Stimulated activated CD4-positive, alpha-beta T cell treated with anti-CD3 and anti-CD28 coated beads, Interleukin-4, amount 100 ng/mL, for 48 hours (primary cell): ENCODE measurements at places on chromosomes 2 and 18.

GRCh38 chr18:75211953-75212750 lies 1.6 kb downstream of the TSHZ1 start:
- DNase-seq = no peak

DNA sequence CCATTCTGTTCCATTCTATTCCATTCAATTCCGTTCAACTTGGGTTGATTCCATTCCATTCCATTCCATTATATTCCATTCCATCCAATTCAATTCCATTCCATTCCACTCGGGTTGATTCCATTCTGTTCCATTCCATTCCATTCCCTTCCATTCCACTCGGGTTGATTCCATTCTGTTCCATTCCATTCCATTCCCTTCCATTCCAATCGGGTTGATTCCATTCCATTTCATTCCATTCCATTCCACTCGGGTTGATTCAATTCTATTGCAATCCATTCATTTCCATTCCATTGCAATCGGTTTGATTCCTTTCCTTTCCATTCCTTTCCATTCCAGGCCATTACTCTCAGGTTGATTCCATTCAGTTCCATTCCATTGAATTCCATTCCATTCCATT lies 1138.4 kb downstream of the RPIA start:
- no peak for DNase-seq

DNA sequence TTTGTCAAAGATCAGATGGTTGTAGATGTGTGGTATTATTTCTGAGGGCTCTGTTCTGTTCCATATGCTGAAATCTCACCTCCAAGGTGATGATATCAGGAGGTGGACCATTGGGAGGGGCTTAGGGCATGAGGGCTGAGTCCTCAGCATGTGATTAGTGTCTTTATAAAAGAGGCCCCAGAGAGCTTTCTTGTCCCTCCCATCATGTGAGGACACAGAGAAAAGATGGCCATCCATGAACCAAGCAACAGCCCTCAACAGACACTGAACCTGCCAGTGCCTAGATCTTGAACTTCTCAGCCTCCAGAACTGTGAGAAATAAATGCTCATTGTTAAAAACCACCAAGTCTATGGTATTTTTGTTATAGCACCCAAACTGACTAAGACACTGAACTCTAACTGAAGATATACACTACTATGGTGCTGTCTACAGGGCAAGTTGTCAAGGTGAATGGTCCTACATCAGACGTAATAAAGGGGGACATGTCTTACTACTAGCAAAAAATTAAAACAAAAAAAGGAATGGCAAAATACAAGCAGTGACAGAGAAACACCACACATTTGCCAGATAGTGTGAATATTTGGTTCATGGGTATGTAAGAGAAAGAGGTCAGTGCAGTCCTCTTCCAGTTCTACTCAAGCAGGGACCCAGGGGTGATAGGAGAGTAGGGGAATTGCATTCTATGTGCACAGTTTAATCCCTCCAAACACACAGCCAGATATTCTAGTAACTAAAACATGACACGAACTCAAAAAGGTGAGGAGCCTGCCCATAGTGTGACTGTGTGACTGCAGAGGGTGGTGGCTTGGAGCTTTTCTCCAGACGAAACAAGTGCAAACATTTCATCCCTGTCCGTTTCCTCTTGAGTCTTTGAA lies 164.4 kb upstream of the MYCN start:
- DNase-seq = no peak

DNA sequence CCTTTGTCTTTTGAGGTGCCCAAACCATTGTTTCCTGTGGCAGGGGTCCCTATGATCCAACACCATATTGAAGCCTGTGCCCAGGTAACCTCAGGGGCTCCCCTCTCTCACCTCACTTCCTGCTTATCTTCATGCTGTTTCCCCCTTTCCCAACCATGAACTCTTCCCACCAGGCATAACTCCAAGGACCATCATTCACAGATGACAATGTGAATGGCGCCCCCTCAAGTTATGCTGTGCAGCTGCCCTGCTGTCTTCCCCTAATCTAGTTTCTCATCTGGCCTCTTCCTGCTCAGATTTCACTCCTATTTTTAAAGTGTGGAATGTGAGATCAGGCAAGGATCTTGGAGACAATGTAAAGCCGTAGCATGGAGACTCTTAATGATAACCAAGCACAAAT lies 1.4 kb downstream of the GMPPA start:
- no peak for DNase-seq

GRCh38 chr18:45127405-45127804 lies 446.7 kb downstream of the SETBP1 start:
- DNase-seq = no peak

- no peak for DNase-seq
These were observed 496 bp downstream of the SUCLG1 start for GRCh38 chr2:84458551-84459017.

- no peak for DNase-seq
These were observed 46.8 kb downstream of the EPG5 start for GRCh38 chr18:45920367-45920766.

DNA sequence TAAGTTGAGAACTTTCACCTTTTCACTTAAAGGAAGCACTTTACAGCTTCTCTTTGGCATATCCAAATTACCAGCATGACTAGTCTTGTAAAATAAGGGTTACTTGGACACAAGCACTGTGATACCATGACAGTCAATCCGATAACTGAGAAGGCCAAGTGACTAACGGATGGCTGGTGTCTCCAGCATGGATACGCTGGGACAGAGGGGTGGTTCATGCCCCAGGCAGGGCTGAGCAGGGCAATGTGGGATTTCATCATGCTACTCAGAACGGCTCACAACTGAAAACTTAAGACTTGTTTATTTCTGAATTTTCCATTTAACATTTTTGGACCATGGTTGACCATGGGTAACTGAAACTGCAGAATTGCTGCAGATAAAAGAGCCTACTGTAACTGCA lies 43.1 kb upstream of the GPR155 start:
- DNase-seq = no peak

DNA sequence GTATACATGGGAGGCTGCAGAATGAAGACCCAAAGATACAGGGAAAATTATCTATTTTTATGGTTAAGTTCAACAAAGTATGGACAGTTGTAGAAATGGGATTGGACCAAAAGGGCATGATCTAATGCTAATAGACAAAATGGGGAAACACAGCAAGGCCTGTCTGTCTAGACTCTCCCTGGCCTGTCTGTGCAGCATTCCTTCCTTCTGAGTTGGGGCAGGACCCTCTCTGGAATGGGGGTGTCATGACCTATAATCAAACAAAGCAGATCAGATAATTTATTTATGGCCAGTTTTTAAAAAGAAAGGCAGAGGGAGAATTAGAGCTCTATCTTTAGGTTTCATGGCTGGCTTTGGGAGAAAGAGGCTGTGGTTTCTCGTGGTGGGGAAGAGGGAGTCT lies 104.4 kb downstream of the CTIF start:
- no peak for DNase-seq

DNA sequence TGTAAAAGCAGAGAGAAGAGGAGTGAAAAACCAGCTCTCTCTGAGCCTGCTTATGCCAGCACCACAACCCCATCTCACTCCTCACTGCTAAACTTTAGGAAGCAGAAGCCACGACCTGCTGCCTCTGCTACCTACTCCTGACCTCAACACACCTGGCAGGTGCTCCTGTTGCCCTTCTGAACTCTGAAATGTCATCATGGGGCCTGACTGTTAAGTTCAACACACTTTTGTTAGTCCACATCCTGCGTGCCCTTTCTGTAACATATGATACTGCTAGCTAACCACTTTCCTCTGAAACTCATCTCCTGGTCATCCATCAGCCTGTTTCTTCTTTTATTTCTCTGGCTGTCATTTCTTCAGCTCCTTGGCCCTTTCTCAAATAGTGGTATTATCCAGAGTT lies 118.1 kb downstream of the EPB41L3 start:
- DNase-seq = no peak

GRCh38 chr2:156385242-156385641 lies 50.9 kb upstream of the GPD2 start:
- DNase-seq = no peak

GRCh38 chr2:44929735-44930273 lies 11.7 kb upstream of the SIX3 start:
- DNase-seq = no peak

DNA sequence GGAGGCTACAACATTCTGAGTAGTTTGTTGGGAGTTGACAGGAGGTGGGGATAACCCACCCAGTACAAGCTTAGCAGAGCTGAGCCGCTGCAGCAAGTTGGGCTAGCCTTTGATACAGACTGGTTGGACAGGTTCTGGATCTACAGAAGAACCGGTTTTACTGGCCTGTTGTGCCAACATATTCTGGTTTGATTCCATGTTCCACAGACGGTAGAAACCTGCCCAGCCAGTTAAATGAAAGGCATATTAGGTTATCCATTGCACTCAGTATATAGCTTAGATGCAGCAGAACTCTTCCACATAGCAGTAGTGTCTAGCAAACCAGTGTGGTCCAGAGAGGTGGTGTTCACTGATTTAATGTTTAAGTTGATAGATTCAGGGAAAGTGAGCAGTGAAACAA lies 19.3 kb upstream of the RBBP8 start:
- DNase-seq = no peak

GRCh38 chr2:85433511-85434089 lies 15.1 kb downstream of the SH2D6 start:
- no peak for DNase-seq

DNA sequence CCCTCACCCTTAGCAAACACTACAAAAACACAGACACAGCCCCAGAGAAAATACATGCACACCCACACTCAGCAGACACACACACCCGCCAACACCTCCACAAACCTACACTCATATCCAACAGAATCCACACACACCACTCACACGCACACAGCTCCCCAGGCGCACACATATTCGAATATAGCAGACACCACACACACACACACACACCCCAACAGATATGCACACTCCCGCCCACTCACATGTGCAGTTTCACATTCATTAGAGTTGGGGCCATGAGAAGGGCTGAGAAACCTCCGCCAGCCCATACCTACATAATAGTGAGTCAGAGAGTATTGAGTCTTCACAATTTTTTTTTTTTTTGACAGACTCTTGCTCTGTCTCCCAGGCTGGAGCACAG lies 29.4 kb upstream of the NOTO start:
- peak; percentile 55 for DNase-seq

DNA sequence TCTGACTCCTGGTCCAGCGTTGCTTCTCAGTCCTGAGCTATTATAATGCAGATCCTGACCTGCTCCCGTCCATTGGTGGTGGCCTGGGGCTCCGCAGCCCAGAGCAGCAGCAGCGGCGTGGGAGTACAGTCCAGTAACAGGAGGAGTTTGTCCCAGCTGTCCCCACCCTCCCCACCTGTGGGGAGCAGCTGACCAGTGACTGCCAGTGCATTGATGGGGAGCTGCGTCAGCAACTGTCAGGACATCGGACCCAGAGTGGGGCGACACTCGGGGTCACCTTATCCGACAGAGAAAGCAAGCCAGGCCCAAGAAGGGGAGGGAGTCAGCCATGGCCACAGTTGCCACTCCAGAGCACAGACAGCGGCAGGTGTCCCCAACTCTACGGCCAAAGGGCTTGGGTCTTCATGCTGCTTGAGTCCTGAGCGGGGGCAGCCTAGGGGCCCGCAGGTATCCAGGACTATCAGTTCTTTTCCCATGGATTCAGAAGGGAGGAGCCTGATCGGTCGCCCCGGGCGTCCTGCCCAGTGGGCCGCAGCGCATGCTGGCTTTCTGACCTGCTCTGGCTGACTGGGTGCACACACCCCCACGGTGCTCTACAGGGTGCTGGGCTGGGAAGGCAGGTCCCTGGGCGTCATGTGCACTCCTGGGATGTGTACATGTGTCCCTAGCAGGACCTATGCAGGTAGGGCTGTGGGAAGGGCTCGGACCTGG lies 29.7 kb downstream of the DNMT3A start:
- DNase-seq = no peak

- no peak for DNase-seq
These were observed 20.5 kb downstream of the SLC39A6 start for GRCh38 chr18:36108601-36109000.

- no peak for DNase-seq
These were observed 4.3 kb upstream of the HAAO start for GRCh38 chr2:42796427-42797248.

GRCh38 chr18:42525905-42526304 lies 570.9 kb downstream of the PIK3C3 start:
- no peak for DNase-seq

- no peak for DNase-seq
These were observed 85.3 kb upstream of the GALNT5 start for GRCh38 chr2:157172239-157172638.

GRCh38 chr2:7292154-7292691 lies 375.0 kb downstream of the RNF144A start:
- DNase-seq = no peak

GRCh38 chr2:226905718-226906117 lies 69.9 kb downstream of the RHBDD1 start:
- no peak for DNase-seq

DNA sequence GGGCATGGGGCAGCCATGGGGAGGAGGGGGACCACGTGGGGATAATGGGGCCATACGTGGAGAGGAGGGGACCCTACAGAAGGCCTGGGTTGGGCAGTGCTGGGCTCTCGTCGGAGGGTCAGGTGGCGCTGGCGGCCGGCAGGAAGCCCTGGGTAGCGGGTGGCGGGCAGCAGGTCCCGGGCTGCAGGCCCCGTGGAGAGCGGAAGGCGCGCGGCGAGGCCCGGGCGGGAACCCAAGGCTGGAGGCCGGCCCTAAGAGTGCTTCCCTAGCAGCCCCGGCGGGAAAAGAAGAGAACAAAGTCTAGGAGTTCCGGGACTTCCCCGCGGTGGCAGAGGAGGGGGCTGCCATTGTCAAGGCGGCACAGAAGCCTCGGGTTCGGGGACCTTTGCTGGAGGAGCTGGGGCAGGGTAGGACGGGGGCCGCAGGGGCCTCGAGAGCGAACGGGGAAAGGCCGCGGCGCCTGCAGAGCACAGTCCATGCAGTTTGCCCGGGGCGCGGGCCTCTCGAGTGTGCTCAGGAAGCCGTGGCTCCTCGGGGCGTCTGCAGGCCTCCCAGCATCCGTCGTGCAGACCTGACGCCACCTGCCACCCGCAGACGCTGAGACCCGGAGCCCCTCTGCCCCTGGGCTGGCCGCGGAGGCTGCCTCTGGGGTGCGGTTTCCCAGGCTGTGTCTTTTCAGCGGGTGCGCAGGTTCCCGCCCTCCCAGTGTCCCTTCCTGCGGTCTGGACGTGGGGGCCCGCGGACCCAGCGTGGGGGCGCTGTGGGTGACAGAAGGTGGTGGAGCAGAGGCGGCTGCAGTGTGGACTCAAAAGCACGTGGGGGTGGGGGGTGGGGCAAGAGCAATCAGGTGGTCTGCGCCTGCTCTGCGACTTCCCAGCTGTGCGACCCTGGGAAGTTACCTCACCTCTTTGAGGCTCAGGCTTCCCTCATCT lies 19.4 kb upstream of the NCL start:
- DNase-seq = no peak

GRCh38 chr2:19349911-19350677 lies 8.3 kb downstream of the OSR1 start:
- DNase-seq = no peak

- DNase-seq = no peak
These were observed 35.1 kb upstream of the CD8A start for GRCh38 chr2:86825693-86826381.

DNA sequence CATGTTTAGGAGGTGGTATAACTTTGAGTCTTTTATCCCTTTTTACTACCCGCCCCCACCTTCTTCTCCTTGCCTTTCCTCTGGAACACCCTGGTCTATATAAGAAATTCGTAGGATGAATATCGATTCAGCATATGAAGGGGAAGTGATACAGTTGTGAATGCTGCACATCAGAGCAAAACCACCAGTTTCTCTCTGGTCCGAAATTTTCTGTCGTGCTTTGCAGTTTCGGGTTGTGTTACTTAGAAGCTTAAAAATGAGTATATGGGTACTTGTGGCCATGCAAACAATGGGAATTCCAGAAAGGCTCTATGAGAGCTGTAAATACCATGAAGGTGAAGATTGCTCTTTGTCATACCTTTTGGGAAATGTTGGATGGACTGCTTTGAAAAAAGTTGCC lies 60.6 kb downstream of the DAW1 start:
- no peak for DNase-seq

GRCh38 chr2:37648331-37649011 lies 23.0 kb downstream of the CDC42EP3 start:
- DNase-seq = no peak
